ENCODE measurements at places on chromosomes 5 and 9. TPM values are rescaled to one million over a fixed set of nuclear protein-coding genes. Genes with fewer than 3 reads are reported as not detected.

DNA sequence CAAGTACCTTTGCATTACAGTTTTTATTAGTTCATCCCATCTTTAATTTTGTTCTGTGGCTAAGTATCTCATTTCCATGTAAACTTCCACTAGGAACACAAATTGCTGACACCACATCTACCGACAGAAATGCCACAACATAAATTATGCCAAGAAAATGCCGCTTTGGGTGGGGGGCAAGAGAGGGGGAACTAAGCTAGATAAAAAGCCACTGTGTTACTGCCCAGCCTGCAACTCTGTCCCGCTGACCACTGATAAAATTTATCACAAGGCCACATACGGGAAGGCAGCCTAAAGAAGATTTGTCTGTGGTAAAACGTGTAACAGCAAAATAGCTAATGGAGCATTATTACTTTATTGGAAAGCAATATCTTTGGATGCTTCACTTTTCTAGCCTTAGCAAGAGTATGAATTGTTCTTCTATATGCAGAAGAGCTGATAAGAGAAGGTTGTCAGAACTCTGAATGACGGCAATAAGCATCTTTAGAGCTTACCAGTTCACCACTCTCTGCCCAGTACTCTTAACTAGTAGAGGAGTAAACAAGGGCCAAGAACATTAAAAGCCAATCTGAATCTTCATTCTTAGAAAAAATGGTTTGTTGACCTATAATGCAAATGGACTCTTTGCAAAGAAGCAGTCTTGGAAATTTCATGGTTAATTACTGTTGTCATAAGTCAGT lies 172.2 kb upstream of the MEF2C start:
- no peak for DNase-seq

GRCh38 chr9:115401756-115402327 lies 283.9 kb upstream of the TNC start:
- no peak for DNase-seq

DNA sequence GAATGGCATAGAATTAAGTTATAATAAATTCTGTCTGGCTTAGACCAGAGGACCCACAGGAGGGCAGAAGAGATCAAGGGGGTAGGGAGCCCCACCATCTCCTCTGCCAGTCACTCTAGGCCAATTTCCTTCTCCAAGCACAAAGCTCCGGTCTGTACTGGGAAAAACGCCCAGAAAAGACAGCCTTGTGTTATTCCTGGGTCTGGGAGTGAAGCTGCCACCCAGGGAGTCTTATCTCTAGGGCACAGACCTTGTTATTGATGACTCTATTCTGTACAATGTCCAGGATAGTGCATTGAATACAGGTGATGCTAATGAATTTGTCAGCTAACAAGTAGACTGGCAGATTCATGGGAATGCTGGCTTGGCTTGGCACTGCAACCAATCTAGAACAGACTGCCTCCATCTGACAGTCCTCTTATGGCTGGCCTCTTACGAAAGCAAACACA lies 60.7 kb downstream of the MED27 start:
- DNase-seq, result no peak

DNA sequence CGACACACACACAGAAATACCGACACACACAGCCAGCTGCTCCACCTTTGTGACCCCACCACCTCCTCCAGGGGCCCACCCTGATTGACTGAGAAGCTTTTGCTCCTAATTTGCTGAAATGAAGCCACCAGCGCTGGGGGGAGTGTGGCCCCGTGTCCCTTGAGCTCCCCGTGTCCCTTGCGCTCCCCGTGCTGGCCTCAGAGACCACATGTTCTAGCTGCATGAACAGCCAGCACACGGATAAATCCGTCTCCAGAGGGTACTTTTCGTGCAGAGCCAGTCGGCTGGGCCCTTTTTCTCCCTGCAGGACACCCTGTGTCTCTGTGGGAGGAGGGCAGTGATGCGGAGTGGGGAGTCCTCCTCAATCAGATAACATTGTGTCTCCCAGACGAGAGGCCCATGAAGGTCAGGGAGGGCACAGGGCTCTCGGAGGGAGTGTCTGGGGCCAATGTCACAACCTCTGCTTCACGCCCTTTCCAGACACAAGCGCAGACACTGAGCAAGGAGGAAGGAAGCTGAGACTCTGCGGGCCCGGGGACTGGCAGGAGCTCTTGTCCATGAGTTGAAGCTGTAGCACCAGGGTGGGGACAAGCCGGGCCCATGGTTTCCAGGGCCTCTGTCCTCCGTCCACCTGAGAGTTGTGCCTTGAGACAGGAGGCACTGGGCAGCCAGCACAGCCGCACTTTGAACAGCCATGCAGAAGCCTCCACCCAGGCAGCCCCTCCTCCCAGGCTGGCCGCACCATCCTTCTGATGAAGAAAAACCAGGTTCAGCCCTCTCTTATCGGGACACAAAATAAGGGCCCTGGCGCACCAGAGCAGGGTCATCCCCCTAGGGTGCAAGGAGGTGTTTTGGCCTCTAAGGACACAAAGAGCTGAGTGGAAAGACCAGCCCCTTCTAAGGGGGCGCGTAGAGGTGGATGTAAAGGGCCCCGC lies 36.4 kb upstream of the SLC6A19 start:
- no peak for DNase-seq

- no peak for DNase-seq
Observed at GRCh38 chr9:125863923-125864322, 116.8 kb downstream of the PBX3 start.

- no peak for DNase-seq
Observed at GRCh38 chr5:78720997-78721396, 72.4 kb upstream of the LHFPL2 start.

- no peak for DNase-seq
Observed at GRCh38 chr9:38391278-38392118, 1.0 kb upstream of the ALDH1B1 start.

DNA sequence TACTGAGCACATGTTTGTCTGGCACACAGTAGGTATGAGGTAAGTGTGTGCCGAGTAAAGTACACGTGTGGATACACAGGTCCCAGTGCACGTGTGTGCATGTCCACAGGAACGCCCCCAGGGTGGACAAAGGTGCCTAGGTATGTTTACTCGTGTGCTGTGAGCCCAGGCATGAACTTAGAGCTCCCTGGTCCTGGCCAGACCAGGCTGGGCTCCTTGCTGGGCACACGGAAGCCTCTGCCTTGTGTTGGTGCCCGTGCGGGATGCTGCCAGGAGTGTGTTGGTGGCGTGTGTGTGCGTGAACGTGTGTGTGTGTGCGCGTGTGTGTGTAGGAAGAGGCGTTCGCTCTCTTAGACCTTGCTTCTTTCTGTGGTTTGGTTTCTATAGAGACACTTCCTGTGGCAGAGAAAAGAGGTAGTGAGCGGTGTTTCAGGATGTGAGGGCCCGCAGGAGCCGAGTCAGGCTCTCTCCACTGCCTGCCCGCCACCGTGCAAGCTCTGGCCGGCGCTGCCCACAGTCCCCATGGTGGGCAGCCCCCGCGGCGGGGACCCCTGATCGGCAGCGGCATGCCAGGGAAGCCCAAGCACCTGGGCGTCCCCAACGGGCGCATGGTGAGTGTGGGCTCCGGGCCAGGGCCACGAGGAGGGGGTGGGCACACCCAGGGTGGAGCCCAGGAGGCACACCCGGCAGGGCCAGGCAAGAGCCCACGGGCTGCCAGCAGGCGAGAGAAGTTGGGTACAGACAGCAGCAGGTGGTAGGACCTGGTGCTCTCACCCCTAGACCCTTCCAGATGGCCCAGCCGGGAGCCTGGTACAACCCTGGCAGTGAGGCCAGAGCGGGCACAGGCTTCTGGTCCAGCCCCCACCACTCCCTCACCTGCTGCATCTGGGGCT lies at the start of gene RGS14:
Gene RGS14, plus strand, starts transcription at position 466 of the 893 bp plus-strand sequence. Its CDS starts 101 bp downstream, at position 567.
- no peak for DNase-seq

DNA sequence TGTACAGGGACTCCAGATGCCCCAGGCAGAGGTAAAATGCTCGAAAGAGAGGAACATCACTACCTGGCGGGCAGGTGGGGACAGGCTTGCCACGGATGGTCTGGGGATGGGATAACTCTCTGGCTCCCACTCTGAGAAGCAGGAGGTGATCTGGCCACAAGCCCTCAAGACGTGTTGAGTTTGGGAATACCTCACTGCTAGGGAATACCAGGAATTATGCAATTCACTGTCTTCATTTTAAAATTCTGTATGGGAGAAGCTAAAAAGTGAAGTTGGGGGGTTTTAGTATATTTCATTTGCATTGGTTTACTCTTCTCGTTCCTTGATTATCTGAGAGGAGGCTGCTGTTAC lies 510.4 kb downstream of the CCDC171 start:
- no peak for DNase-seq

DNA sequence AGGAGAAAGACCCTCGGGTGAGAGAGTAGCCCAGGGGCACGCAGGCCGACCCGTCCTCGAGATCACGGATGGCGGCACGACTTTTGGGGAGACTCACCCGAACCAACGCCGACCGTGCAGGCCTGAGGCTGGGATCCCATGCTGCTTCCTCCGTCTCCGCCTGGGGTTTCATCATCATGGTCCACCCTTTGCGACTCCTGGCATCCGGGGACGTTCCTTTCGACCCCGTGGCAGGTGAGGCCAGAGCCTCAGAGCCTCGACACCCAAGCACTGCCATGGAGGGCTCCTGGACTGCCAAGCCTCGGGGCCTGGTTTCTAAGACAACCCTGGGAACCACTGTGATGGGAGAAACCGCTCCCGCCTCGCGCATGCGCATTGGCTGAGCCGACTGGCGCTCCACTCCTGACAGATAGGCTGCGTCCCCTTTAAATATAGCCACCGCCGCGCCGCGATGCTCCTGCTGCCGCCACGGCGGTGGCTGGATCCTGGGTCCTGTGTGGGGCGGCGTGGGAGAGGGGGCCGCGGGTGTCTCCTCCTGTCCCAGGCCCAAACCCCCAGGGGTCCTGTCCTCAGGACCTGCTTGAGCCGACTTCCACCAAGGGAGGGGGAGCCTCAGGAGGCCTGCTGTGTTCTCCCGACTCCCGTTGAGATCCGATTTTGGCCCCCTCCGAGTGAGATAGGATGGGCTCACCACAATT lies 481.6 kb downstream of the SPATA31A7 start:
- no peak for DNase-seq

GRCh38 chr9:97475059-97475458 lies 26.4 kb upstream of the TMOD1 start:
- DNase-seq, result peak; percentile 53

GRCh38 chr9:98128316-98128715 lies 9.3 kb upstream of the TRIM14 start:
- DNase-seq, result no peak

- DNase-seq, result no peak
Observed at GRCh38 chr9:83011611-83012010, 51.3 kb downstream of the RASEF start.

DNA sequence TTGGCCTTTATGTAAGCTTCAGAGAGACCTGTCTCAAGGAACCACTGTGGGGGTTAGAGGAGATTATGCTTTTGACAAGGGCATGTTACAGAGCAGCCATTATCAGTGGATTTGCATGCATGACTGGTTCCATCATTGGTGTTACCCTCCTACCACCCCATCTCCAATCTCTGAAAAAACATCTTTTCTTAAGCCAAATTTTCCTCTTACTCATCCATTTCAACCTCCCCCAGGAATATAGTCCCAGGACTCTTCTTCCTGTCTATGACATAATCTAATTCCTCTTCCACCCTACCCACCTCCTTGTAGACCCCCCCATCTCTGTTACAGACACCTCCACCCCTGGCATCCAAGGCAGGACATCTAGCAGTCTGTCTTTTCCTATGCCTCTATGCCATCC lies 33.1 kb upstream of the ADRB2 start:
- no peak for DNase-seq

GRCh38 chr5:61621202-61621650 lies 289.2 kb downstream of the ZSWIM6 start:
- DNase-seq, result no peak

DNA sequence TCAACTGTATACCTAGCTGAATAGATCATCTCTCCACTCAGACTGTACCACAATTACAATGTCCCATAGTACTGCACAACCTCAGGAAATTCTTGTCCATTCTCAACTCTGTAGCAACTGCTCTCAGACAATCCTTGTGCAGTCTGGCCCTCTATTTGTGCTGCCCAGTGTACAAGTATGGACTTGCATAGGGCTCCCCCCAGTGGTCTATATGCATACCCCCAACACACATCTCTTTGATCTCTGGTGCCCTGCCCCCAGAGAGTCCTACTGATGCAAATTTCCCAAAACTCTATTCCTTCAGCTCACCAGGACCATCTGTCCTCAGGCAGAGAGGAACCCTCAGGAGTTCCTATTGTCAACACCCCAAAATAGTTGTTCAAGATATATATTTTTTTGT lies 205.3 kb downstream of the SLCO4C1 start:
- no peak for DNase-seq

Gene FUT7
- not detected for polyA plus RNA-seq

Gene CFAP90
- 0.10 TPM for polyA plus RNA-seq

Gene SPINK7
- polyA plus RNA-seq, result not detected

Gene NR4A3
- polyA plus RNA-seq, result 0.17 TPM

Gene PCDHB14
- polyA plus RNA-seq, result 1.1 TPM

Gene PTGES
- 21.4 TPM for polyA plus RNA-seq

Gene FRMPD1
- not detected for polyA plus RNA-seq

Gene F12
- 0.48 TPM for polyA plus RNA-seq

Gene ARL14EPL
- 0.05 TPM for polyA plus RNA-seq

Gene PCDHAC2
- polyA plus RNA-seq, result not detected

Measured in AG04450 (cell line).